NCI-H2081 treated with DMSO at 0.1 percent for 48 hours (cell line): ENCODE measurements at places on chromosomes 1 and 21.
A peak's percentile ranks its signal among the peaks of the same experiment; 100 is the strongest.

DNA sequence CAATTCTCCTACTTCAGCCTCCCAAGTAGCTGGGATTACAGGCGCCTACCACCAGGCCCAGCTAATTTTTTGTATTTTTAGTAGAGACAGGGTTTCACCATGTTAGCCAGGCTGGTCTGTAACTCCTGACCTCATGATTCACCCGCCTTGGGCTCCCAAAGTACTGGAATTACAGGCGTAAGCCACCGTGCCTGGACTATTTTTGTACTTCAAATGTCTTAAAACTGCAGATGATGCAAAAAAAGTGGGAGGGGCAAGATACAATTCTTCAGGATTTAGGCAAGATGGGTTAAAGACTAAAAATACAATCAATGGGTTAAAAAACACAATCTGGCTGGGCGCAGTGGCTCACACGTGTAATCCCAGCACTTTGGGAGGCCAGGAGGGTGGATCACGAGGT, 4.7 kb downstream of the SCAF4 start:
- no peak for DNase-seq

- DNase-seq: no peak
These were observed 615.2 kb downstream of the PLA2G4A start for GRCh38 chr1:187443939-187444338.

DNA sequence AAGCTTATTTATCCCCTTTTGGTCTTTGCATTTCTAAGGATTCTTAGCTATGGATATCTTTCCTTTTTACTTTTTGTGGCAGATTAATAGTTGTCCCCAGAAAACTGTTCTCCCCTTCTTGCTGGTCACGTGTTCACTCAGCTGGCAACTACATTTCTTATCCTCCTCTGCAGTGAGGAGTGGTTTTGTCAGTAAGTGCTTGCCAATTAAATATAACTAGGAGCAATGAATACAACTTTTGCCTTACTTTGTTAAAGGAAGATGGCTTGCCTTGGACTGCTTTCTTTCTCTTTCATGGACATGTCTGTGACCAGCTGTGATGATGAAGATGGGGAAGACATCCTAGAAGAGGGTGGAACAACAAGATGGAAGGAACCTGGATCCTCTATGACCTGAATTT, 15.6 kb upstream of the ALG14 start:
- DNase-seq: no peak

GRCh38 chr1:50424045-50424883, 1.0 kb upstream of the DMRTA2 start:
- DNase-seq: no peak

GRCh38 chr21:19864476-19864875, 1133.7 kb upstream of the NCAM2 start:
- peak; percentile 5 for DNase-seq
